NCI-H2081 (cell line): ENCODE measurements at places on chromosomes 12 and 14.
A peak's percentile ranks its signal among the peaks of the same experiment; 100 is the strongest.

DNA sequence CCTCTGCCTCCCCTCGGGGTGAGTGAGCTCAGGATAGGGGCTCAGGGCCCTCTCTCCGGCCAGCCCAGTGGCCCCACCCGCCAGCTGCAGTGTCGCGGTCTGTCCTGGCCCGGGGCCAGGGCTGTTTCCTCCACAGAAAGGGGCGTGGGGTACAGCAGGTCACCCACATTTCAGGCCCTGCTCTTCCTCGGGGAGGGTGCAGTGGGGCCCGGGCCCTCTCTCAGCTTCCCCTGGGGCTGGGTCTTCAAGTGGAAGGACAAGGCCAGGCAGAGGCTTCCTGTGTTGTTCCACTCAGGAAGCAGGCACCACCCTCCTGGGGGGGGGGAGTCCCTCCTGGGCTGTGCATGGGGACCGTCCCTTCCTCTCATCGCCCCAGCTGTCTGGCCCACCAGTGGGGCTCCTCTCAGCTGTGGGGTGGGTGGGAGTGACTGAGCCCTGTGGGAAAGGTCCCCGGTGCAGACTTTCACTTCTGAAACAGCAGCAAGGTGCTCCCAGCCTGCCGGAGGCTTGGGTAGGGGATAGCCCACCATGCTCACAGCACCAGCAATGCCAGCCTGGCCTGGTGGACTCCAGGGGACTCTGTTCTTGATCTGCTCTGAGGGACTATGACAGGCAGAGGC lies 3.7 kb downstream of the GPR132 start:
- DNase-seq, result no peak

GRCh38 chr12:21888276-21888863 lies 52.9 kb downstream of the ABCC9 start:
- no peak for DNase-seq

DNA sequence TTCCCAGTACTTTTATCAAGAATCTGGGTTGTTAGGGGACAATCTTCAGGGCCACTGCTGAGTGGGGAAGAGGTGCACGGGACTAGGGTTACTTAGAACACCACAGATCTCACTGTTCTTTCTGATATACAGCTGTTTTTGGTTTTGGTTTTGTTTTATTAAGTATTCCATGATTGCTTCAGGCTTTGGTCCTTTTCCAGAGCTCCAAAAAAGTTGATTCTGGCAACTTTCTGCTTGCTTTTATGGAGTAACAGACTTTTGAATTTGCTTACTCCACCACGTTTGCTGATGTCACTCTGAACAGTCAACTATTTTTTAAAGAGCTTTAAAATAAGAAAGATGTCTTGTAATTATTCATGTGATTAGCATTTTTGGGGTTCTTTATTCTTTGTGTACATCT lies 368.1 kb upstream of the FOXG1 start:
- no peak for DNase-seq

- DNase-seq, result no peak
Measured at GRCh38 chr14:32449648-32450047, 120.5 kb downstream of the AKAP6 start.

DNA sequence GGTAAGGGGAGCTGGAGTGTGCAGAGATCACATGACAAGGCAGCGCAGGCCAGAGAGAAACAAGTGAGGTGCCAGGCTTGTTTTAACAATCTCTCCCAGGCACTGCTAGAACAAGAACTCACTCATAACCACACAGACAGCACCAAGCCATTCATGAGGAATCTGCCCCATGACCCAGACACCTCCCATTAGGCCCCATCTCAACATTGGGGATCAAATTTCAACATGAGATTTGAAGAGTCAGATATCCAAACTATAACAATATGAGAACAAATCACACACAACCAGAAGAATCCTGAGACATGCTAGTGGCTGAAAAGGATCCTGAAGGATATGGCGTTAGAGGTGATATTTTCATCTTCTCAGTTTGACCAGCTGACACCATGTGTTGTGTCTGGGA lies 21.9 kb downstream of the OR6J1 start:
- DNase-seq, result no peak

GRCh38 chr14:74402401-74403251 lies 23.4 kb downstream of the SYNDIG1L start:
- no peak for DNase-seq

DNA sequence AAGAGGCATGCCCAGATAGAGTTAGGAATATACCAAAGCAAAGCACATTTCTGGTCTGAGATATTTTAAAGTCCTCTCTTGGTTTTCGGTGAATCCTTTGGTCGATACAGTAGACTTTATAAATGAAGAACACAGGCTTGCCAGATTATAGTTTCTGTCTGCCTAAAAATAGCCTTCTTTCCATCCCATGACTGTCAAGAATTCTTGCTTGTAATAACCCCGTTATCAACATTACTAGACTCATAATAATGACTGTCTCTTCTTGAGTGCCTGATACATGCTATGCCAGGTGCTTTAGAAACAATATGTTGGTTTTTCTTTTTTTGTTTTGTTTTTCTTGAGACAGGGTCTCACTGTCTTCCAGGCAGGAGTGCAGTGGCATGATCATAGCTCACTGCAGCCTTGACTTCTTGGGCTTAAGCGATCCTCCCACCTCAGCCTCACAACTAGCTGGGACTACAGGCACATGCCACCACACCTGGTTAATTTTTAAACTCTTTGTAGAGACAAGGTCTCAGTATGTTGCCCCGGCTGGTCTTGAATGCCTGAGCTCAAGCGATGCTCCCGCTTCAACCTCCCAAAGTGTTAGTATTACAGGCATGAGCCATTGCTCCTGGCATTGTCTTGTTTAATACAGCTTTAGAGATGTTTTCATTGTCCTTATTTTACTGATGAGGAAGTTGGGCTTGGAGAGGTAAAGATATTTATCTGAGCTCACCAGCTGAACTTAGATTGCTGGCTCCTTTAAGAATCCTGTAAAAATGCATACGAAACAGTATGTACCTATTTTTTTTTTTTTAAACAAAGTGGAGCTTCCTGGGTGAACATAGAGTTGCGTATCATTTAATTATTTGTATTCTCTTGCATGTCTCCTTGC lies 30.4 kb downstream of the CHST11 start:
- DNase-seq, result no peak

GRCh38 chr12:51389302-51389999 lies 1.8 kb downstream of the GALNT6 start:
- no peak for DNase-seq

DNA sequence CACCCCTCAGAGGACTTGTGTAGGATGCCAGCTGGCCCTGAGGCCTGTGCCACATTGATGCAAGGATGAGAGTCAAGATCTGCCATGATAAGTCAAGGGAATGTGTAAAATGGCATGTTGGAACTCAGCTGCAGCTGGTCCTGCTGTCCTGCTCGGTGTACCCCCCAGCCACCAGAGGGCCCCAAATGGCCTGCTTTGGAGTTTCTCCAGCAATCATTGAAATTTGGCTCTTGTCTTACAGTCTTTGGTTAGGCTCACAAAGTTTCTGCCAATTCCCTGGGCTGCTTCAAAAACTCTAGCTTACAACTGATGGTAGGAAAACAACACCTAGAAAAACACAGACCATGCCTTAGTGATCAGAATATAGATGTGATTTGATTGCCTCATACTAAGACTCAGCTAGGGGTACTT lies 76.8 kb downstream of the HSD17B6 start:
- DNase-seq, result no peak

- DNase-seq, result no peak
Measured at GRCh38 chr12:74499192-74499591, 38.4 kb upstream of the ATXN7L3B start.

DNA sequence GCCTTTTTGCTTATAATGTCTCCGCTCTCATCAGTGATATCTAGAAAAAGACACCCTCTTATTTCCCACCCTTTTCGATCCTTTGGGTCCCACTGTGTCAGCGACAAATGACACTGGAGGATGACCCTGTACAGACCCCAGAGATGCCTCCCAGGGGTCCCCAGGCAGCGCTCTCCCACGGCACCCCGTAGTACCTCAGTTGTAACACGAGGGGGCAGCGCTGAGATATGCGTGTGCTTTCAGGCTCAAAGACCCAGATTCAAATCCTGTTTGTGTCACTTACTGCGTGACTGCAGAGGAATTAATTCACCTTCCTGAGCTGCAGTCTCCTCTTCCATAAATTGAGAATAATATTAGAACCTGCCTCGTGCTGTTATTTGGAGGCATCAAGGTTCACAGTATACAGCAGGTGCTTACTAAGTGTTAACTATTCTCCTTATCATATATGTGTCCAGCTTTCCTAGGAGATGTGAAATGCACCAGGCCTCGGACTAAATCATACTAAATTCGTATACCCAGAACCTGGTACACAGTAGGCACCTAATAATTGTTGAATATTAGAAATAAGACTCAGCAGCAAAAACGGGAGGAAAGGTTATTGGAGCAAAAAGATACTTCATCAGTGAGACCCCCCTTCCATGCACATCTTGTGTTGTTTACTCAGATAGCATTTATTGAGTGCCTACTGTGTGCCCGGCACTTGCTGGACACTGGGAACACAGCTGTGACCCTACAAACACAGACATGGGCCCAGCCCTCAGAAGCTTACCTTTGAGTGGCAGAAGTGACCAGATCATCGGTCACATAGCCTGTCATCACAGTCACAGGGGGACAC lies 99.9 kb downstream of the PHETA1 start:
- peak; percentile 7 for DNase-seq

DNA sequence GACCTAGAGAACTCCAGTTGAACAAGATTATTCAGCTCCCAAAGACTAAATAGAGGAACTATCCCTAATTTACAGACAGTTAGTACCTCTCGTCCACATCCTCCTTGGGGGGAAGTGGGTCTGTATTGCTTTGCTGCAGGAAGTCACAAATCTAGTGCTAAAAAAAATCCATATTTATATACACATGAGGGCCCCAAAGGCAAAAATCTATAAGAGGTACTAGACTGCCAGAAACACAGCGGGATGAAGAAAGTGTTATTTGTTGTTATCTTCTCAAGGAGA lies 190.1 kb downstream of the TTC8 start:
- no peak for DNase-seq

DNA sequence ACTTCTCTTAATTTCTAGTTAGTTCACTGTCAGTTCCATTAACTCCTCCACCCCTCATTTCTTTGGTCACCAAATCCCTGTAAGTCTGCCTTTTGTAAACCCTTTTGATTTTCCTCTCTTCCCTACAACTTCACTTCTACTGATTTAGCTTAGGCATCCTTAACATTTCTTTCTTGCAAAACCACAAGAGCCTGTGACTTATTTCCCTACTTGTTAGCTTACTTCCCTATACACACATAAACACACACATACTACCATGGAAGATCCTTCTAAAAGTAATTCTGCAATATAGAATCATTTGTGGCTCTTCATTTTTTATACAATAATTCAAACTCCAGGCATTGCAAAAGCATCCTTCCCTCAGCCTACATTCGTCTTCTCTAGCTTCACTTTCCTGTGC lies 494.3 kb upstream of the USP15 start:
- no peak for DNase-seq

- DNase-seq, result no peak
Measured at GRCh38 chr12:127355061-127355841, 911.7 kb upstream of the TMEM132C start.

- DNase-seq, result no peak
Measured at GRCh38 chr14:73753887-73754795, 40.0 kb upstream of the PNMA1 start.

GRCh38 chr14:92215579-92215978 lies 93.8 kb downstream of the CPSF2 start:
- DNase-seq, result no peak

DNA sequence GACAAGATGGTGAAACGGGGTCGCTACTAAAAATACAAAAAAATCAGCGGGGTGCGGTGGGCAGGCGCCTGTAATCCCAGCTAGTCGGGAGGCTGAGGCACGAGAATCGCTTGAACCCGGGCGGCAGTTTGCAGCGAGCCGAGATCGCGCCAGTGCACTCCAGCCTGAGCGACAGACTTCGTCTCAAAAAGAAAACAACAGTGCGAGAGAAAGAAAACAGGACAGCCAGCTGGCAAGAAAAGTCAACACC lies 633 bp upstream of the RNU4-2 start:
- no peak for DNase-seq

DNA sequence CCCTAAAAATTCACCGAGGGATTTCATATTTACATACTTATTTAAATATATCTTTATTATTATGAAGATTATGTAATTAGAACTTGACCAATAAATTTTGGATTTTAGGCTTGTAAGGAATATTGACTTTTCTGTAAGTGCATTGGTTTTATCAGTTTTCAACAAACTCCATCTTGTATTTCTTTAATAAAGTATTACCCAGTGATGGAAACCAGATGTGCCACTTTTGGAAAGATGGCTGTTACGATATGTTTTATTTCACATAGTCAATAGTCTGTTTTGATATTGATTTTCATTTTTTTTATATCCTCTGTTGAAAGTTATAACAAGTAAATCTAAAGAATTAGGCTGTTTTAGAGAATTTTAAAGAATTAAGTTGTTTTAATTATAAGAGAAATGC lies 1.8 kb downstream of the MON2 start:
- no peak for DNase-seq

GRCh38 chr14:64929014-64929359 lies 13.6 kb downstream of the GPX2 start:
- DNase-seq, result no peak

DNA sequence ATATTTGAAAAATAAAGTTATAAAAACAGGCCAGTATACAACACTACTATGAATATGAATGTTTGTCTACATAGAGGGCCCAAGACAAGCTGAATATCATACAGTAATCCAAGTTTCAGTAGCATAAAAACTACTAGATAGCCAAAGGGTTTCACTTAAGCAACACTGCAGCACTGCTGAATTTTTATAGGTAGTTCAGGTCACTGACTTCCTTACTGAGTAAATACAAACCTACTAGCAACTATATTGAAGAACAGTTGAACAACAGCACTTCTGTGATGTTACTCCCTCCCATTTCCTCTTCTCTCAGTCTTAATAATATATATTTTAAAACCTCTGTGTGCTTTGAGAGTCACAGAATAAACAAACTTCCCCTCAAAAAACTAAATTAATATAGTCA lies 42.7 kb downstream of the GTF2A1 start:
- no peak for DNase-seq

DNA sequence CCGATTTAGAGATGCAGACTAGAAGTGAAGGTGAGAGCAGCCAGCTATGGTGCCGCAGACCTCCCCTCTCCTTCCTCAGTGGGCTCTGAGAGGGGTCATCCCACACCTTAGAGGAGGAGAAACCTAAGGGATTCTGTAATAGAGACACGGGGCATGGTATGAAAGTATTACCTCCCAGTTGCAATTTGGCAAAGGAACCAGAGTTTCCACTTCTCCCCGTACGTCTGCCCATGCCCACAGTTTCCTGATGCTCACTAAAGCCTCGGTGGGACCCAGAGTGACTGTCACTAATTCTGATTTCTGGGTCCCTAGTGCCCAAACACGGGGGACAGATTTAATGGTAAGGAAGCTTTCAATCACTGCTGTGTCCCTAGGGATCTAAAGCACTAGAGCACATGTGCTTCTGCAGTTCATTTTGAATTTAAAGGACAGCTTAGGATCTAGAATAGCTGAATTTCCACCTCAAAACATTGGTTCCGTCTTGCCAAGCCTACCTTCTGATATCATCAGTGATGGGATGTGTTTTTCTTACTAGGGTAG lies 44.1 kb downstream of the DAD1 start:
- DNase-seq, result no peak

DNA sequence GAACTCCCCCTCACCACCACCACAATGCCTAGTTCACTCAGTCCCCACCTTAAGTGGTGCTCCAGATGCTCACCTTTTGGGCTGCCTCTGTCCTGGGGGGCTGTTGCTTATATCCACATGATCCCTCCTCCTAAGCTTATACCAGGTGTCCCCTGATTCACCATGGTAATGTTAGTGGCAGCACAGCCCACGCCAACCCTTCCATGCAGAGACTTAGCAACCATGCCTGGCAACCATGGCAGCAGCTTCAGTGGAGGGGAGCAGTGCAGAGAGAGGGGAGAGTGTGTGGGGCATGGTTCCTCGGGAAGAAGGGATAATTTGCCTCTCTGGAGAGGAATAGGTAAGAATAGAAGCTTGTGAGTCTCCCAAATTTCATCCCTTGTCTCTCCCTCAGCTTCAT lies 1.2 kb upstream of the DDN start:
- no peak for DNase-seq
